CD14-positive monocyte (primary cell): ENCODE measurements at places on chromosomes 2 and 18.
A peak's percentile ranks its signal among the peaks of the same experiment; 100 is the strongest.

DNA sequence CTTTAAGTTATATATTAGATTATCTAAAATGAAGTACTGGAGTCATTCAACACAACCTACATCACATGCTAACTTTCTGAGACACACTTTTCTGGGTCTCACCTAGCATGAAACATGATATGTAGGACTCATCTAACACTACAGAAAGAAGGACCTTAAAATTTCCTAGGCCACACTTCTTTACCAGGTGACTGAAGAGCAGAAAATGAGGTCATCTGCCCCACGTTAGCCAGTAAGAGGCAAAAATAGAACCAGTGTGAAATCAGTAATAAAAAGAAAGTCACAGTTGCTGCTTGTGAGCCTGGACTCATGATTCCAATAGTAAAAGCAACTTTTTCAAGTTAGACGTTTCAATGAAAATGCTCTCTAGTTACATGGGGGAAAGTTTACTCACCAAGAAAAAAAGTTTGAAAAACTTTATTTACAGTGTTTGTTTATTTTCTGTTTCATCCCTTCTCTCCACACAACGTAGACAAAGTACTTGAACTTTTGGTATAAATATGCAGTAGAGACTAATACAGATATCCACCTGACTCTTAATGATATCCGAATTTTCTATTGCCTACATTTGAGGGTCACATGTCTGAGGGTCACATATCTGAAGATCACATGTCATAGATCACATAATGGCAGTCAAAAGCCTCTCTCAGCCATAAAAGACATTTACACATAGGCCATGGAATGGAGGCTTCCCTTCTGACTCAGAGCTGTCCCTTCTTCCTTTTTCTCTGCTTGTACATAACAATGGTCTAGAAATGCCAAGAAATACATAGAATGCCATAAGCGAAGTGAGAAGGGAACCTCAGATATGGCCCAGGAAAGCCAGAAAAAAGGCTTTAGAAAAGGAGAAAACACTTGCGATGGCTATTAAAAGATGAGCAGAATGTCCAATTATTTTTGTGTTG is 362.9 kb downstream of the ZEB2 start:
- no peak for DNase-seq

DNA sequence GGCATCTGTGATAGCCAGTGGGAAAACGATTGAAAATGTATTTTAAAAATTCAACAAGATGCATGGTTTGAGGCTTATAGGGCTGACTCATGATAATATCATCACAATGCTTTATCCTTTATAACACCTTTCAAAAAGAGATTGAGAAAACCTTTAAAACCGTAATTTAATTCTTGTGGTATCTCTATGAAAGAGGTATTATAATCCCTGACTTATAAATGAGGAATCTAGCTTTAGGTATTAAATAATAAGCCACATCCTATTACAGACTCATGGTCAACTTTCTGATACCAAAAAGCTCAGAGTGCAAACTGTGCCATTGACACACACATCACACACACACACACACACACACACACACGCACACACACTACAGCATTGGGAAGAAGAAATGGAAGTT is 134.6 kb upstream of the RAB12 start:
- no peak for DNase-seq

- DNase-seq = no peak
Measured at GRCh38 chr2:217092710-217093379, 233.0 kb upstream of the TNP1 start.

- no peak for DNase-seq
Measured at GRCh38 chr2:8456151-8457091, 225.4 kb upstream of the ID2 start.

DNA sequence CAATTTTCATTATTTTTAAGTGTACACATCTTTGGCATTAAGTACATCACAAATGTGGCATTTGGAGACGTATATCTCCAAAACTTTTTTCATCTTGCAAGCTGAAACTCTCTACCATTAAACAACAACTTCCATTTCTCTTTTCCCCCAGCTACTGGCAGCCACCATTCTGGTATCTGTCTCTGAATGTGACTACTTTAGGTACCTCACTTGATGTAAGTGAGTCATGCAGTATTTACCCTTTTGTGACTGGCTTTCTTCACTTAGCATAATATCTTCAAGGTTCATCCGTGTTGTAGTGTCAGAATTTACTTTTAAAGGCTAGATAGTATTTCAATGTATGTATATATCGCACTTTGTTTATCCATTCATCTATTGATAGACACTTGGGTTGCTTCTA is 17.0 kb downstream of the BABAM2 start:
- peak; percentile 15 for DNase-seq

DNA sequence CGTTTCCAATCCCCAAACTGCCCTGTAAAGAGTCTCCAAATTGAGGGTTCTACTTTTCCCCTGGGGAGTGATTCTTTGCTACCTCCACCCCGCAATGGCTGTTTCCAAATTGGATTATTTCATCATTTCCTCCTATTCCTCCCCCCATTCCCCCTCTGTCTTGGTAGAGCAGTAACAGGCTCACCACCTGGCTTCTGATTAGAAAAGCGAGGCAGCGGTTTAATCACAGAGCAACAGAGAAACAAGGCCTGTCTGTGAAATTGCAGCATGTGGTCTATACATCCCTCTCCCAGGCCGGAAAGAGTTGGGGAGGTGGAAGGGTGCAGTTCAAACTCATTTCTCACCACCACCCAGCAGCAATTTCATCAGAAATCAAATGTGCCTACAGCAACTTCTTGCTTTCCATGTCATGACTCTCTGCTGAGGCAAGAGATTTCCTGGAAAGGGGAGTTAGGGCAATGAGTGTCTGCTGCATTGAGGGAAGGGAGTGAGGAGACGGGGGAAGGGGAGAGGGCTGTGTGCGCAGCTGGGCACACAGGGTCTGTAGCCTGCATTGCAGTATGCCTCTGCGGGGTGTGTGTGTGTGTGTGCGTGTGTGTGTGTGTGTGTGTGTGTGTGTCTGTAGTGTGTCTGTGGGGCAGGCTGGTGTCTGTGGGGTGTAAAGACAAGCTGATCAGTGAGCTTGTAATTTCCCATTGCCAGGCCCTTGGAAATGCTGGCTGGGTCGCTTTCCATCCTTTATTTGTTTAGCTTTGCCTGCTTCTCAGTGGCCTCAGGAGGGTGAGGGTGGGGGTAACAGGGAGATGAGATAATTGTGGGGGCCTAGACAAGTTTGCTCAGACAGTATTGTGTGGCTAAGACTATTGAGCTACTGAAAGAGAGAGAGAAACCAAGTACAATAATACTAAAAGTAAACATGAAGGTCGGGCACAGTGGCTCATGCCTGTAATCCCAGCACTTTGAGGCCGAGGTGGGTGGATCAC is 13.5 kb upstream of the IGFBP2 start:
- no peak for DNase-seq

DNA sequence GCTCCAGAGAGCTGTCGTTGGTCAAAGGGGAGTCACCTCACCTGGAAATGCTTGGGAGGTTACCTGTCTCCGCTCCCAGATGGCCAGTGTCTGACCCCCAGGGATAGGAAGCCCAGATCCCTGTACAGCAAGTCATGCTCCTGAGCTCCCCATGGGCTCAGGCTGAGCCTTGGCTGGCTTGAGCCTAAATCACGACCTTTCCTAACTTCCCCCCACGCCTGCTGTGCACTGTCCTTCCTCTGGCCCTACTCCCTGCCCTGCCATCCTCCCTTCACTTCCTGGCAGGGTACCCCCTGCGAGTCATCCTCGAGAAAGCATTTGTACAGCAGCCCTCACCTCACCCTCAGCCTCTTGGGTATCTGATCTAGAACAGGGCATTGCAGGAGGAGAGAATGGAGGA is 9.2 kb upstream of the HDAC4 start:
- no peak for DNase-seq

DNA sequence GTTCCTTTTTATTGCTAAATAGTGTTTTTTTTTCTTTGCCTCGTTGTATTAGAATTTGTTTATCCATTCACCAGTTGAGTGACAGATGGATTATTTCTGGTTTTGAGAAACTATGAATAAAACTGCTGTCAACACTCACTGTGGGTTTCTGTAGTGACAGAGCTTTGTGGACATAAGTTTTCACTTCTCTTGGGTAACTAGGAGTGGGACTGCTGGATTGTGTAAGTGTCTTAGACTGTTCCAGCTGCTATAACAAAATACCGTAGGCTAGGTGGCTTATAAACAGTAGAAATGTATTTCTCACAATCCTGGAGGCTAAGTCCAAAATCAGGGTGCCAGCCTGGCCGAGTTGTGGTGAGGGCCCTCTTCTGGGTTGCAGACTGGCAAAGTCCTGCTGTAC is 71.9 kb downstream of the TNFRSF11A start:
- DNase-seq = no peak

- no peak for DNase-seq
Measured at GRCh38 chr2:31475692-31476091, 61.1 kb upstream of the XDH start.

- no peak for DNase-seq
Measured at GRCh38 chr2:60475123-60475830, 78.2 kb downstream of the BCL11A start.

- DNase-seq = no peak
Measured at GRCh38 chr2:167406558-167406957, 518.3 kb downstream of the XIRP2 start.

GRCh38 chr2:40450066-40450795 is 1.7 kb downstream of the SLC8A1 start:
- peak; percentile 75 for DNase-seq

- DNase-seq = no peak
Measured at GRCh38 chr2:131038258-131039100, 54.8 kb downstream of the FAM168B start.

- peak; percentile 48 for DNase-seq
Measured at GRCh38 chr2:236343400-236344161, 79.4 kb upstream of the ASB18 start.

DNA sequence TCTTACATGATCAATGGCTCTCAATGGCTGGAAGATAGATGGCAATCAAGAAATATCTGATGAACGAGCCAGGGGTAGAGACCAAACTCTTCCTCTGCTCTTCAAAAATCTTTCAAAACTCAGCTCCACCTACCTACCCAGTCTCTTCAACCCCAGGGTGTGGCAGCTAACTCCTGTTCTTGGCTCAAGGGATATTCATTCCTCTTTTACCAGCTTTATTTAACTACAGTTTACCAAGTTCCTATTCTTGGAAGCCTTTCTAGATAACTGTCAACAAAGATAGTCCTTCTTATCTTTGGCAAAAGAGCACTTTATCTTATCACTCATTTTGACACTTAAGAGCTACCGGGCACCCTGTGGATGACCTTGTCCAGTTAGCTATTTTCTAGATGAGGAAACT is 36.3 kb downstream of the EPHA4 start:
- DNase-seq = no peak

- DNase-seq = no peak
Measured at GRCh38 chr2:14633461-14634181, 1.1 kb downstream of the LRATD1 start.

GRCh38 chr2:238403632-238404405 is 22.9 kb upstream of the ASB1 start:
- no peak for DNase-seq

- DNase-seq = no peak
Measured at GRCh38 chr2:239630618-239631286, 229.9 kb upstream of the HDAC4 start.

DNA sequence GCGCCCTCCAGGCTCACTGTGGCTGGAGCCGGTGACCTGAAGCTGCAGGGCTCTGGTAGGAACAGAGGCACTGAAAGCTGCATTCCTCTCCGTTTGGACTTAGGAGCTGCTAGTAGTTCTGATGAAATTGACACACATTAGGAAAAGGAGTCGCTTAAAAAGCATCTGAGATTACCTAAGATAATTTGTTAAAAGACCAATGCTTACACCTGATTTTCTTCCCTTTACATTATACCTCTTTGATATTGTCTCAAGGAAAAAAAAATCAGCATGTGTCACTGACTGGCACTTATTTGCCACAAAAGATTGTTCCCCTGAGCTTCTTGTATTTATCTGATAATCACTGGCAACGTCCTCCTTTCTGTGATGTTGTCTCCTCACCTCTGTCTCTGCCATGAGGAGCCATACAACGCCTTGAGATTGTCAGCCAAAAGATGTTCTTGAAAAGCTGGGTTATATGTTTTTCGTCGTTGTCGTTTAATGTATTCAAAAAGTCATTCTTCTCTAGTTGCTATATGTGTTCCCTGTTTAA is 618 bp upstream of the CHN1 start:
- DNase-seq = no peak

DNA sequence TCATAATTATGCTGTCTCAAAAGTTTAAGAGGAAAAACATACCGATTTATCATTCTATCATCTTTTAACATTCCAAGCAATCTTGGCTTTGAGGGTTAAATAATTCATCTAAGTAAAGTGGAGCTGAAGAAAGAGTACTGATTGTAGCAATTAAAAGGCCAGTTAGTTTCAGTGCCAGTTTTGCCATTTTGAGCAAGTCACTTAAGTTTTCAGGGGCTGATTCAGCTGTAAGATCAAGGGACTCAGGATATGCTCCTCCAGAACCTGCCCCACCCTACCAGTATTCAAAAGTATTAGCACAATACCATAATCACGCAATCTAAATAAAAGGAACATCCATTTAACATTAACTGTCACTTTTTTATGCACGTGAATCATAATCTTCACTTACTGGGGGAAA is 1.9 kb downstream of the SS18 start:
- peak; percentile 8 for DNase-seq

GRCh38 chr2:225889452-225889851 is 489.9 kb downstream of the NYAP2 start:
- DNase-seq = peak; percentile 34

DNA sequence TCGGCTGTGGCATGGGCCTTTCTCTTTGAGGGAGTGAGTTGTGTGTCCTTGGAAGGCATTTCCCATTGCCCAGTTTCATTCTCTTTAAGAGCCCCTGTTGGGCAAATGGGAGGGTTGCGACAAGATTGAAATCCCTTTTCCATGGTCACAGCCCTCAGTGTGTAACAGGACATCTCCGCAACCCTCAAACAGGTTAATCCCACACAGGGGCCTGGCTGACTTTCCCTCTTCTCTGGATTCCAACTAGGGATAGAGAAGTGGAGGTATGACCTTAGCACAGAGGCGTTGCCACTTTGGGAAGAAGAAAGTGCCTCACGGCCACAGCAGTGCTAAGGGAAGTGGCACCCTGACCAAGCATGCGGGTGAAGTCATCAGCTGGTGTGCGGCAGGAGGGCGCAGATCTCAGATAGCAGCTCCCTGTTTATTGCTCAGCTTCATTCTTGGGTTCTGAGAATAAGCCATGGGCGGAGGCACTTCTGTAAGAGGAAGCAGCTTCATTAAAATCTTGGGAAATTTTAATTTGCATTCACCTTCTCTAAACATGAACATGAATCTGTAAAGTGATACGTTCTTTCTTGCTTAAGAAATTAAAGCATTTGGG is 256.5 kb downstream of the GBX2 start:
- no peak for DNase-seq

- no peak for DNase-seq
Measured at GRCh38 chr2:148338541-148338940, 306.0 kb upstream of the EPC2 start.

DNA sequence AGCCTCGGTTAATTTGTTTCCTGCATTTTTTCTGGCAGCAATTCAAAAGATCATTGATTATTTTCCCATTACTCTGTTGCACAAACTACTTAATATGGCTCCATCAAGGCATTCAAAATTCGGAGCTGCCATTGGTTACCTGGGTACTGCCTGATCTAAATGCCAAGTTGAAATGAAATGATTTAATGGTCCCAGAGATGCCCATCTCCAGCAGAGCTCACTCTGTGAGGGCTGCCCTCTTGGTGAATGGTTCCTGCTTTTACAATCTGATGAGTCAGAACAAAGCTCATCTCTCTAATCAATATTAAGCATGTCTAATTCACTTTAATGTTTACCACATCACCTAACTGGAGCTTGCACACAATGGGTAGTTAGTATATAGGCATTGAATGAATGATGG is 126.1 kb downstream of the CTNNA2 start:
- no peak for DNase-seq
